DMS153 (cell line): ENCODE measurements at places on chromosomes 1 and 21.

GRCh38 chr21:42981214-42981523, 6.8 kb downstream of the PKNOX1 start:
- no peak for DNase-seq

DNA sequence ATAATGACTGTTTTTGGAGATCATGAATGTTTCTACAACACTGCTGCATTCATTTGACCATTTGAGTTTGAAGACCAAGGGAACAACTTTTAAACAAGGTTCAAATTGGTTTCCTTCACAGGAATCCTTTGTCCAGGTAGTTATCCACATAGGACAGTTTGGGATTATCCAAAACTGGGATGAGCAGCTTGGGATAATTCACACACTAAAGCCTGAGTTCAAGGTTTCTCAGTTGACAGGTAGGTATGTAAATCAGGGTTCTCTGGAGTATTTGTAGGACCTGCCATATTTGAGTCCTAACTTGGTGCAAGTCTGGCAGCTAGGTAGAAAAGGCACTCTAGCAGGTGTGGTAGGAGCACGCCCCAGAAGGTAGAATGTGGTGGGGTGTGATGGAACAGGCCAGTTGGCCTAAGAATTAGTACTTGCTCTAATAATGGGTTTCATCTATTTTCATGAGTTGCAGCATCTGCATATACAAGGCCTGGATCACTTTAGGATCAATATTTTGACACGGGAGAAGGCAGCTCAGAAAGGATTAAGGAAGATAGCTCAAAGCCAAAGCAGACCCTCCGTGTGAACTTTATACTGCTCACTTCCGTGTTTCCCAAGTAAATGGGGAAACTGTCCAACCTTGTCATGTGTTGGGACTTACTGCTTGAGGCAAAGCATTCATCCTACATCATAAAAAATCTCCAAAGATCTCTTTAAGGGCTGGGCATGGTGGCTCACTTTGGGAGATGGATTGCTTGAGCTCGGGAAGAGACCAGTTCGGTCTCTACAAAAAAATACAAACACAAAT, 14.1 kb upstream of the RAB42 start:
- no peak for DNase-seq

- no peak for DNase-seq
These were observed 3.8 kb upstream of the THEMIS2 start for GRCh38 chr1:27868556-27868931.

DNA sequence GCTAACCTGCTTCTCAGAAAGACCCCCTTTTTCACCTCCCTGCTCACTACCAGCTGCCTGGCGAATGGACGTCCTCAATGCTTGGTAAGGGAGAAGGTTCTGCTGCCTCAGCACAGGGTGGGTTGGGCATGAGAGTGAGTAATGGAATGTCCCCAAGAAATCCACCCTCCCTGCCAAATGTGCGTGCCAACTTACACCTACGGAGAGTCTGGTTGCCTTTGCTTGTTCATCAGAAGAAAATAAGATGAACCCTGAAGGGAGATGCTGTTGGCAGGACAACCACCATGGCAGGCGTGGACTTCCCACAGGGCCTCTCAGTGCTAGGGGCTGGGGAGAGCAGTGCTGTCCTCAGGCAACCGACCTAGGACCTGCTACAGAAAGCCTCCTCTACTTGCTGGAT, 106.0 kb downstream of the XCL2 start:
- no peak for DNase-seq

GRCh38 chr1:71828431-71829012, 453.8 kb downstream of the NEGR1 start:
- no peak for DNase-seq

DNA sequence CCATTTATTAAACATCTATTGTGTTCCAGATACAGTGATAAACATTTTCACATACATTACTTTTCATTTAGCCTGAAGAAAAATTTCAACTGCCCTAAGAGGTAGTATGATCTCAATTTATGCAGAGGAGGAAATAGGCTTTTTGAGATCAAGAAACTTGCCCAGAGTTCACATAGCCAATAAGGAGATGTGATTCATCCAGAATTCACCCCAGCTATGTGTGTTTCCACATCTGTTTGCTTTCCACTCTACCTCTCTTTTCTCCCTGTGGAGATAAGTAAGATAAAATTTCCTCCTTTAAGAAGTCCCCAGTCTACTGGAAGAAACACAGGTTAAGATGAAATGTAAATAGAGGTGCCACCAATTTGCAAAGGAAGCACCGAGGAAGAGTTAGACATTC, 199.7 kb upstream of the C8B start:
- DNase-seq, result no peak

- DNase-seq, result no peak
These were observed 7.5 kb downstream of the C1orf198 start for GRCh38 chr1:230860617-230861384.
